Stimulated activated CD8-positive, alpha-beta memory T cell treated with anti-CD3 and anti-CD28 coated beads, Interleukin-2, amount 100 ng/mL, for 48 hours (primary cell): ENCODE measurements at places on chromosomes 5 and 9.

DNA sequence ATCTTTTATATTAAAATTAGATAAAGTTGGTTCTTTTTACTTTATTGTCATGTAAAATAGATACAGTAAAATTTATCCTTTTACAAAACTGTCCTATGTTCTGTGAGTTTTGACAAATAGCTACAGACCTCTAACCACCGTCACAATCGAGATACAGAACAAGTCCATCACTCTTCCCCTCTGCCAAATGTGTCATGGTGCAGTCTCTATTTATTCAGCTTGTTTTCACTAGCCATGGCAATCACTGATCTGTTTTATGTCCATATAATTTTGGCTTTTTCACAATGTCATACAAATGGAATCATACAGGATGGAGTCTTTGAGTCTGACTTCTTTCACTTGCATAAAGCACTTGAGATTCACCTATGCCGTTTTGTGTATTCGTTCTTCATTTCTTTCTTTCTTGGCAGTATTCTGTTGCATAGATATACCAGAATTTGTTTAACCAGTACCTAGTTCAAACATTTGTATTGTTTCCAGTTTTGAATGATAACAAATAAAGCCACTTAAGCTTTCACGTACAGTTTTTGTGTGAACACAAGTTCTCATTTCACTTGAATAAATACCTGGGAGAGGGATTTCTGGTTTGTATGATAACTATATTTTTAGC, 273.2 kb upstream of the MPDZ start:
- DNase-seq: no peak

GRCh38 chr9:93091056-93091452, 5.0 kb upstream of the CARD19 start:
- no peak for DNase-seq

DNA sequence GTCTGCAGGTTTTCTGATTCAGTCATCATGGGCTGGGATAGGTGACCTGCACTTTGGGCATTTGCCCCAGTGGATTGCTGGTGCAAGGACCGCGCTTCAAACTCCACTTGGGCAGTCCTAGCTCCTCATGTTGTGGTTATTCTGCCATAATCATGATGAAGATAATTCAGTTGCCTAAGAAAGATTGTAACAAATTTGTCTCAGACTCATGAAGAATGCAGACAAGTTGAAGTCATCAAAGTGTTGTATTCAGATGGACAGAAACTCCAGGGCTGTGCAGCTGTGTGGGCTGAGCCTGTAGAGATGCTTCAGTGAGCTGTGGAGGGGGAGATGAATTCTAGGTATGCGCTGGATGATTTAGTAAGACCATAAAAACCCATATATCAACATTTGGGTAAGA, 38.5 kb downstream of the TARS1 start:
- DNase-seq: no peak

DNA sequence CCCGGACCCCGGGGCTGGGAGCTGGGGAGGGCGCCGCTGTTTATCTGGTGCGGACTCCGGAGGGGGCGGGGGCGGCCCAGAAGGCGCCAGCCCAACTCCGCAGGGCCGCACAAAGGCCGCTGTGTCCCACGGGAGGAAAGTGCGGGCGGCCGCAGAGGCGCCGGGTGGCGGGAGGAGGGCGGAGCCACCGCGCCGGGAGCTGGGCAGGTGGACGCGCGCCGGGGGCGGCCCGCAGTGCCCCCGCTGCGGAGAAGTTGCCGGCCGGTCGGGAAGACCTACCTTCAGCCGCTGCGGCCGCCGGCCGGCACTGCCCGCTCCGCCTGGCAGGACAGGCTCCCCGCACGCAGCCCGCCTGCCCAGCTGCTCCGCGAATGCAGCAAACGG, 43.6 kb downstream of the NACC2 start:
- DNase-seq: no peak

GRCh38 chr5:145768863-145769262, 66.3 kb downstream of the PRELID2 start:
- DNase-seq: no peak

DNA sequence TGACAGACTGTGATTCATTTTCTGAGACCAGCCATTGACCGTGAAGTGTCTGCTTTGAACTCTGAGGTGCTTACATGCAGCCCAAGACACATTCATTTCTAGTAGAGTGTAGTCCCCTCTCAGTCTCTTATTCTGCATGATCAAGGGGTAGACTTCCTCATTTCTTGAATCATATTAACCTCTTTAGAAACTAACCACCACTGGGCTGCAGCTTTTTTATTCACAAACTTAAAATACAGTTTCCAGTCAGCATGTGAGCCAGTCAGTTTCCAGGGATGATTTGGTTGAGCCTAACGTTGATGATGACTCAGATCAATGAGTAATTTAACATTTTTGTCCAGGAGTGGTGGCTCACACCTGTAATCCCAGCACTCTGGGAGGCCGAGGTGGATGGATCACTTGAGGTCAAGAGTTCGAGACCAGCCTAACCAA, 59.2 kb downstream of the OTULIN start:
- no peak for DNase-seq

DNA sequence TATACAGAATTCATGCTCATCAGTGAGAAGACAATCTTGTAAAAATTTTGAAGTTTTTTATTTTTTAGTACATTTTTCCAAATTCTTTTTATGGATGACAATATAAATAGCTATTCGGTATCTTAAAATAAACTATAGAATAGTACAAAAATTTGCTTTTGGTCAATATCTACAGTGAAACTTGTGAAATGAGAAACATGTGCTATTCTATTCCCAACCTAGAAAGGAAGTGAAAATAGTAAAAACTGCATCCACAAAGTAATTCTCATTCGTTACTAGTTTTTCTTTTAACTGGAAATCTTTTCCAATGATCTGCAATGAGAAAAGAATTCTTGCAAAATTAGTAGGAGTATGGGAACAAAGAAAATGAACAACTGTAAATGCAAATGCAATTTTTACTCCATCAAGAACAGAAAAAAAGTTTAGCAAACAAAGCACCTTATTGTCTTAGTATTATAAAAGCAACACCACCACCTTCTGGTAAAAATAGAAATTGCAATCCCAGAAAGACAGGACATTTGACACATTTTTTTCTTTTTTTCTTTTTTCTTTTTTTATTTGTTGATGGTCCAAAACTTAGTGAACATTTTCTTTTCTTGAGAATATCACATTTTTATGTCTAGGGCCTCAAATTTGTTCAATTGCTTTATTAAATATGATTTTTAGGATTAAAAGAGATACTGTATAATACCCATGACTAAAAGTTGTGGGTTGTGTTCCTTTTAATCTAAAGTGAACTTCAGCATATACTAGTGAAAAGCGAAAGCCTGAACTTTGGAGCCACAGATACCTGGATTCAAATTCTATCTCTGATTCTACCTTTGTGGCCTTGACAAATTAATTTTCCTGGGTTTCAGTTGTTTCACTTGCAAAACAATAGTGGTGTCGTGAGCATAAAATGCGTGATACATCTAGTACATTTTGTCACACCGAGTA, 72.3 kb downstream of the SLCO4C1 start:
- no peak for DNase-seq

DNA sequence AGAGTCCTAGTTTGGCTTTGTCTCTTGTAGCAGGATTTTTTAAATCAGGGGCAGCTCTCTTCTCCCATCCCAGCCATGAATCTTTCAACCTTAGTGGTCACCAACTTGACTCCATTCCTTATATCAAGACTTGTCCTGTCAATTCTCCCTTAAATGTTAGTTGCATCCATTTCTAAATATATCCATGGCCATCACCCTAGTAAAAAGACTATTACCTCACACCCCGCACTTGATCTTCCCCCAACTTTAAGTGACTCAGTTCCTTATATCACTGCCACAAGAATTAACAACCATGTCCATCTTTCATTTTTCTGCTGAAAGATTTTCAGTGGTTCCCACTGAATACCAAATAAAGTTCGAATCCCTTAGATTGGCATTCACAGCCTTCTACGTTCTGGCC, 67.0 kb downstream of the STX17 start:
- DNase-seq: no peak

DNA sequence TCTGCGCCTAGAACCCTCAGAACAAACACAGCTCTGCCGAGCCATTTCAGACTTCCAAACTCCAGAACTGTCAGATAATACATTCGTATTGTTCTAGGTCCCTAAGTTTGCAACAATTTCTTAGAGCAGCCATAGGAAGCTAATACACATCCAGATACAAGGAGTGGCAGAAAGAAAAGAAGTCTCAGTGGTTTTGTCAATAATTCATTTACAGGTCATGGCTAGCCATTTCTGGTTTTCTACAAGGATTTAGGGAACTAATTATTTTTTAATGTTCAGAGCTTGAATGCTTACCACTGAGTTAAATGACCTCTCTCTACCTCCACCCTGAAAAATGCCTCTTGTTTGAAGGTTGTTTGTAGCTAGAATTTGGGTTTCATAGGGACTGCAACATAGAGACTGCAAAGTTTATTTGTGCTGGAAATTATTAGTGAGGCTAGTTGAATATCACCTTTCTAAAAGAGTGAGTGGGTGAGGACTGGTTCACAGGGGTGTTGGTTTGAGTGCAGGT, 15.5 kb upstream of the ERMP1 start:
- DNase-seq: no peak

DNA sequence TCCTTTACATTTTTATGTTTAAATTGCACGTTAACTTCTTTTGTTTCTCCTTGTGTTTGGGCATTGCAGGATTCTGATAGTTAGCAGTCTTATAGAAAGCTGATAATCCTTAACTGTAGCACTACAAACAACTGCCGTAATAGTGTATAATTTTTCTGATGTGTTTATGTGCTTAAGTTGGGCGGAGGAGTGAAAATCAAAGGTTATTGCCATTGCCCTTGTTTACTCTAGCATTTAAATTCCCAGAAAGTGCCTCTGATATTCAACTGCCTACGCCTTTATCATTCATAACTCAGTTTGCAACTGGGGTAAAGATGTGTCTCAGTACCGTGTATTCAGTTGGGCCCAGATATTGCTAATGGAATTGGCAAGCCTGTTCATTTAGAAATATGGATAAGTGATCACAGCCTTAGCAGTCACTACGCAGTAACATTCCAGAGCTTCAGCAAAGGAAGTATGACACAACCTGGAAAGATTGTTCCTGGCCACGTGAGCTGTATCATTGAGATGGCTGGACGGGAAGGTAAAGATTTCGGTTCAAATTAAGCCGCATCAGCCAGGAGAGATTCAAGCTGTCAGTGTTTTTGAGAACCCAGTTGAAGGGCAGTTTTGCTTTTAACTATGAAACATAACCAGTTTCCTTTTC, 28.1 kb upstream of the LRRTM2 start:
- DNase-seq: no peak

GRCh38 chr5:93717162-93717561, 24.2 kb downstream of the POU5F2 start:
- no peak for DNase-seq

DNA sequence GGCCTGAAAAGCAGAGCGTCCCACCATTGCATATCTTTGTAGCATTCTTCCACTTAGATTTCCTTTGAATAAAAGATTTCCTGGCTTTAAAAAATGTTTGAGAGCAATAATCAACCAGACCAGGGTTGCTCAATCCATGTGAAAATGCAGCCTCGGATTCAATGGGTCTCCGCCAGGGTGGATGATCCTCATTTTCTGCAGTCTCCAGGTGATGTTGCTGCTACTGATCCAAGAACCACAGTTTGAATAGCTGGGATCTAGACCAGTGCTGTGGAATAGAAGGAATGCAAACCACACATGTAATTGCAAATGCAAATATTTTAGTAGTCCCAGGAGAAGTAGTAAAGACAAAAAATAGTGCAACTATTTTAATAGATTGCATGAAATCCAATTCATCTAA, 317.6 kb downstream of the IRX1 start:
- DNase-seq: no peak

DNA sequence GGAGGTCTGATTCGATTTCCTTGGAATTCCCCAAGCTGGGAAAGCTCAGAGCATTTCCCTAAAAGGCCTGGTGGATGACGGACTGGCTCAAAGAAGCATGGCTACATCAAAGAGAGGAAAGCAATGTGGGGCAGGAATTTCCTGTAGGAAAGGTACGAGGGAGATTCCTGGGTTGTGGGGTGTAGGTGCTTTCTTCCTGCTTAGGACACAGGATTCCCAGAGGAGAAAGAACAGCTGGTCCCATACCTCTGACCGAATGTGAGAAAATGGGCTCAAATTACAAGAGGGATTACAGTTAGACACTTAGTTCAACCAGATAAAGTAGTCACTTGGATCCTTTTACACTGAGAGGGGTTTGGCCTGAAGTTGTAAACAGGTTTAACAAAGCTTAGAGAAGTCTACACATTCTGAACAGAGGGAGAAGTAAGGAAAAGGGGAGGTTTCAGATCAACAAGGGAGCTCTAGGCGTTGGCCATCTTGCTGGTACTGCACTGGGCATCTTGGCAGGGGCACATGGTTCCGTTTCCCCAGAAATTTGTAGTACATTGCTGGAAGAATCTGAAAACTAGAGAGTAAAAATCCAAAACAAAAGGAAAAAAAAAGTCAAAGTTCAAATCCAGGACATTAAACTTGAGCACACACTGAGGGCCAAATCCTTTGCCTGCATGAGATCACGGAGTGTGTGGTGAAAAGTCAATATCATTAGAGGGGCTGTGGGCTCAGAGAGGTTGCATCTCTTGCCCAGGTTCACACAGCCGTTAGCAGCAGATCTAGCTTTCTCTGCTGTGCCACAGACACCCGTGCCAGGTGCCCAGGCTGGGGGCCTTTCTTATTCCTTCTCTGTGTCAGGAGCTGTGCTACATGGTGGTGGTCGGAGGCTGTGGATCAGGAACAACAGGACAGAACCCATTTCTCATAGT, 171.3 kb downstream of the RGS3 start:
- no peak for DNase-seq

DNA sequence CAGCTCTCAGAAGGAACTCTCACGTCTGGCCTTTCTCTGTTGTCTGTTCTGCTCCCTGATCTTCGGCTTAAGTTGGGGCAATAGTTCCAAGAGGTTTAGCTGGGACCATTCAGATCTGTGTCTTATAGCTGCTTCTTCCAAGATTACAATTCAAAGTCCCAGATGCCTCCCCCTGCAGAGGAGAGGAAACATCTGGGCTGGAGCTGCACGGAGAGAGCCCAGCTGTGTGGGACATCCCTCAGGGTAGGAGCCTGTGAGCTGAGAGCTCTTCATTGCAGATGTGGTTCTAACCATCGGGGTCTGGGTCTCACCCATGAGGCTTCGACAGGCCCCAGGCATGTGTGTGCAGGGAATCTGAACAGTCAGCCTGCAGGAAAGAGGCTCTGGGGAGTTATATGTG, 9.0 kb upstream of the PHF19 start:
- no peak for DNase-seq

- no peak for DNase-seq
Measured at GRCh38 chr9:115296831-115297565, 179.0 kb upstream of the TNC start.

GRCh38 chr9:123996731-123997421, 14.7 kb upstream of the LHX2 start:
- peak; percentile 44 for DNase-seq

GRCh38 chr5:143059355-143059754, 289.2 kb downstream of the ARHGAP26 start:
- no peak for DNase-seq
